ENCODE measurements at places on chromosomes 7 and 10.

DNA sequence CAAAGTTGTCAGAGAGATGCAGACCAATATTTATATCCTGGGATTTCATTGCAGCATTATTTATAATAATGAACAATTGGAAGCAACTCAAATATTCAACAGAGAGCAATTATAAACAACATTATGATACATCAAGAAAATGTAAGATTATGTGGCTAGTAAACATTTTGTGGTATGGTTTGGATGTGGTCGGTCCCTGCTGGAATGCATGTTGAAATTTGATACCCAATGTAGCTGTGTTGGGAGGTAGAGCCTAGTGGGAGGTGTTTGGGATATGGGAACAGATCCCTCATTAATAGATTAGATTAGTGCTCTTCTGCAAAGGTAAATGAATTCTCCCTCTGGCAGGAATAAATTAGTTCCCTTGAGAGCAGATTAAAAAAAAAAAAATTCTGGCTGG lies 350.9 kb downstream of the ANKRD30A start:
- no peak for DNase-seq

- no peak for DNase-seq
Observed at GRCh38 chr10:46556515-46557318, at the start of gene GPRIN2. Gene GPRIN2, minus strand, starts transcription at chr10:46556658. Its CDS starts 5,922 bp downstream, at chr10:46550736.

DNA sequence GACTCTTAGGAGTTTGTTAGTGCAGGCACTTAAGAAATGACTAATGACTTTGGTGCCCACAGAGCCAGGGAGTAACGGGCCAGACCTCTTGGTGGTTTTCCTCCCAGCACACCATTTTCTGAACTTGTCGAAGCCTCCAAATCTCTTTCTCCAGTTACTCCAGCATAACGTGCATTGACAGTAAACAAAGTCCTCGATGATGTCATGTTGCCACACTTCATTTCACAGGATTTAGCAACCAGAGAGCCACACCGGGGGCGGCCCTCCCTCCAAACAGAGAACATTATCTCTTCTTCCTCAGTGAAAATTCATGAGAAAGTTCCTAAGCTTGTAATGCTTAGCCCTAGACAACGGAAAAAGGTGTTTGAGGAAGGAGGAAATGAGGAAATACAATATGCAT lies 4.0 kb upstream of the SVOPL start:
- no peak for DNase-seq

- no peak for DNase-seq
Observed at GRCh38 chr10:33706746-33707145, 372.3 kb upstream of the NRP1 start.

DNA sequence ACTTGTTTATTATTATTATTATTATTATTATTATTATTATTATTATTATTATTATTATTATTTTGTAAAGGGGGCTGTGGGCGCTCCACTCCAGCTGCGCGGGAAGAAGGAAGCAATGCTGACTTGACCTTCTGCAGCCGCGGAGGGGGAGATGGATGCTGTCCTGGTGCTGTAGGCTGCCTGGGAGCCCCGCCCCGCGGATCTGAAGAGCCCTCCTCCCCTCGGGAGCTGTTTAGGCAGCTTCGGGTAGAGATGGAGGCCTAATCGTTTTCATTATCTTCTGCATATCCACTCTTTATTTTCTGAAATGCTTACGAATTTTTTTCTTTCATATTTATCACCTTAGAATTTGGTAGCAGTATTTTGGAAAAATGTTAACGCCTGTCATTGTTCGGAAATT lies 101.2 kb upstream of the KLF6 start:
- no peak for DNase-seq

- no peak for DNase-seq
Observed at GRCh38 chr10:94107191-94107590, 113.5 kb downstream of the PLCE1 start.

DNA sequence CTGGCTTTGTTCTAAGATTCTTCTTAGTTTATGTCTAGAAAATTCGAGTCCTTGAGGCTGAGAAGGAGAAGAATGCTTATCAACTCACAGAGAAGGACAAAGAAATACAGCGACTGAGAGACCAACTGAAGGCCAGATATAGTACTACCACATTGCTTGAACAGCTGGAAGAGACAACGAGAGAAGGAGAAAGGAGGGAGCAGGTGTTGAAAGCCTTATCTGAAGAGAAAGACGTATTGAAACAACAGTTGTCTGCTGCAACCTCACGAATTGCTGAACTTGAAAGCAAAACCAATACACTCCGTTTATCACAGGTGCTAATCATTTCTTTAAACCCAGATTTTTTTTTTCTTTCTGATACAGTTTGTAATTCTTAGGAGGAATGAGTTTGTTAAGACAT lies 6.7 kb downstream of the CEP55 start:
- DNase-seq, result no peak

GRCh38 chr10:132628966-132629900 lies 91.6 kb downstream of the INPP5A start:
- DNase-seq, result no peak

DNA sequence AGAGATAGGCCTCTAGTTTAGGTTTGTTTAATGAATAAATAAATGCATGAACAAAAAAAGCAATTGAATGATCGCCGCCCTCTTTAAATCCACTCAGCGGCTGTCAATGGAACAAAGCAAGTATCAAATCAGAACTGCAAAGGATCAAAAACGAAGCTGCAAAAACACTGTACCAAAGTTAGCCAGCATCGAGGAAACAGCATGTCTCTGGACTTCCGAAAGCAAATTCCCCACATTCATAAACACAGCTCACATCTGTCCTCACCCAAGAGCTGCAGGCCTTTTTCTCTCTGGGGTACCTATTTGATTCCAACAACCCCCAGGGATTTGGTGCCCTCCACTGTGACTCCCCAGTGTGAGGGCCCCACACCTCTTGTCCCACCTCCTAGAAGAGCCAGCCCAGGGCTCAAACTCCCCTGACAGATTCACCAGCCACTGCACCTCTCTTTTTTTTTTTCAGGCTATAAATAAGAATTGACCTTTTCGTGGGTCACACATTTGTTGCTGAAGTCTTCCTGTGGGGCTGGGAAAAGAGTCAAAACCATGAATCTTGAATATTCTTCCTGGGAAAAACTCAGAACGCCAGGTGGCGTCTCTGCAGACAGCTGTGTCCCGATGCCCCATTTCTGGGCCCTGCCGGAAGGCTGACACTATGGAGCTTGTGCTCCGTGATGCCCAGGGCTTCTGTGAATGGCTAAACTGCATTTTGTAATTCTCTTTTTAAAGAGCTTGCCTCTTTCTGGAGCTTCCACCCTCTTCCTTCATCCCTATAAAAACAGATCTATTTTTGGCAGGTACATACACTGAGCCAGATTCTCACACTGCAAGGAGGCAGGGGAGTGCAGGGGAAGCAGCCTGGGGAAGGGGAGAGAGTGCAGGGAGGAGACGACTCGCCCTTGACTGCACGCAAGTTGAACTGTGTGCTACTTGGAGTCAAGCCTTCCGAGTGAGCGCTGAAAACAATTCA lies 51.7 kb downstream of the HSPA12A start:
- DNase-seq, result no peak

DNA sequence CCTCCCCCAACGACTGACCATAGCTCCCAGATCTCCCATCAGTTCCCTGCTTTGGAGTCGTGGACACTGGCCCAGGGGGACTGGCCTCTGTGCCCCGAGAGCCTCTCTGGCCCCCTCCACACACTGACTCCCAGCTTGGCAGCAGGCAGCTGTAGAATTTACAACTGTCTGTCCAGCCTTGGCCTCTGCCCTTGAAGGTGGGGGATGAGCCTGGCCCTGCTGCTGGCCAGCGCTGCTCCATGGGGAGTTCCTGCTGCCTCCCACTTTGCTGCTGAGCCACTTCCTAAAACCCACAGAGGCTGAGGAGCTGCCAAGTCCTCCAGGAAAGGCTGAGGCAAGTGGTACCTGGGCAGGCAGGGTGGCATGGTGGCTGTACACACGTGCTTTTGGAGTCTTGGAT lies 147.1 kb downstream of the WDR11 start:
- DNase-seq, result no peak

DNA sequence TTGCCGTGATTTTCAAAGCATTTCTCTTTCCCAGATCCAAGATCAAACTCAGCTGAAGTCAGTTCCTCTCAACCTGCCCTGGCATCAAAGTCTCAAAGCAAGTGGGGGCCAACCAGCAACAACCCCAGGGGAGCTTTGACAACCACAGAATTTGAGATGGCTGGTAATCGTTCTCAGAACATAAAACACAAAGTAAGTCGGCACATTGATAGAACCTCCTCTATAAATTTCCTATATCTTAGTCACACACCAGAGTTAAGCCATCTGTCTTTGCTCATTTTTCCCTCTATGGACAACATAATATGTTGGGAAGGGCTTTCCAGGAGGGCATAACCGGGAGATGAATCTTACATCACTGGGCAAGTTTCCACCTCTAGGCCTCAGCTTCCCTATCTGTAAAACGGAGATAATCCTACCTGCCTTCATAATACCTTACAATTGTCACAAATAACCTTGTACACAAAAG lies 1.2 kb upstream of the DNAJC9 start:
- DNase-seq, result no peak

GRCh38 chr7:130352194-130353074 lies 7.8 kb downstream of the CPA5 start:
- peak; percentile 99 for DNase-seq

GRCh38 chr10:61795551-61795950 lies 105.9 kb upstream of the ARID5B start:
- DNase-seq, result no peak

DNA sequence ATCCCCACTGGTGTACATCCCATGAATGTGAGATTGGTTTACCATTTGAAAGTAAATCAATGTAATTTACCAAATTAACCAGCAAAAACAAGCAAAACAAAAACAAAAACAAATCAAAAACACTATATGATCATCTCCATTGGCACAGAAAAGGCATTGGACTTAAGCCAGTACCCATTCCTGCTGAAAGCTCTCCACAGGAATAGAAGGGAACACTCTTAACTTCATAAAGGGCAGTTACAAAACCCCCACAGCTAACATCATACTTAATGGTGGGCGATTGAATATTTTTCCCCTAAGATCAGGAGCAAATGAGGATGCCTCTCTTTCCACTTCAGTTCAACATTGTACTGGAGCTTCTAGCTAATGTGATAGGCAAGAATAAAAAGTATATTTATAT lies 34.1 kb downstream of the PRKG1 start:
- DNase-seq, result no peak

DNA sequence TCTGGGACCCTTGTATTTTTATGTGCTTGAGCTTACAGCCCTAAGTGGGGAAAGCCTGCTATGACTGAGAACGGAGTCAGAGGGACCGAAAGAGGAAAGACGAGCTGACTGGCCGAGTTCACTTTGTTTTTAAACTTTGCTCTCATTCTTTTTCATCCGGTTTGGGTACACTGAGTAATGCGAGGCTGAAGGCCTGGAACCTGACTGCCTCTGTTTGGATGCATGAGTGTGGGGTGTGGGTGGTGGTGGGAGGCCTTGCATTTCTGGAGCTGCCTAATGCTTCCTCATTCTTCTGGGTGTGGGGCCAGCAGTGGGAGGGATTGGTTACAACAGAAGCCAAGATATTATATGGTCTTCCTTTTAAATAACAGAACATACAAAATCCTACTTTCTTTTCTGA lies 155.5 kb downstream of the BUB3 start:
- no peak for DNase-seq

DNA sequence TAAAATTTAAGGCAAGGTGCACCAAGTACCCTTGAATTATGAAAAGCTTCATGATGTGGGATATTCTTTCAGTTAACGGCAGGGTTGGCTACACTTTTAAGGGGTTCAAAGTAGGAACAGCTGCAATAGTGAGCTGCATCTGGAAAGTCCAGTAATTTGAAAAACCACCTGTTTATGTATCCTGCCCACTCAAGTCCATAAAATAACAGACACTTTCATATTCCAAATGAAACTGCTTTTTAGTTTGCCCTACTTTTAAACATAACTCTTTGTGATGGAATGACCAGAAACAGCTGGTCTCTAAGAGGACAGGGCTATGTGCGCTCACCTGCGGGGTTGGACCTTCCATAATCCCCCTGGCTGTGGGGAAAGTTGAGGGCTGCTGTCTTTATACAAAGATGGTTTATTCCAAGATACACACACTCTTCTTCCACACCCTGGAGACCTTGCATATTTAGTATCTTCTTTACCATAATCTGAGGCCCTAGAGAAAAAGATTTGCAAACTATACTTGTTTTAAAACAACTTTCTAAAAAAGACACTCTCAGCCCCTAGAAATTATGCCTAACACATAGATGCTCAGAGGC lies 7.4 kb downstream of the CAV1 start:
- DNase-seq, result no peak

DNA sequence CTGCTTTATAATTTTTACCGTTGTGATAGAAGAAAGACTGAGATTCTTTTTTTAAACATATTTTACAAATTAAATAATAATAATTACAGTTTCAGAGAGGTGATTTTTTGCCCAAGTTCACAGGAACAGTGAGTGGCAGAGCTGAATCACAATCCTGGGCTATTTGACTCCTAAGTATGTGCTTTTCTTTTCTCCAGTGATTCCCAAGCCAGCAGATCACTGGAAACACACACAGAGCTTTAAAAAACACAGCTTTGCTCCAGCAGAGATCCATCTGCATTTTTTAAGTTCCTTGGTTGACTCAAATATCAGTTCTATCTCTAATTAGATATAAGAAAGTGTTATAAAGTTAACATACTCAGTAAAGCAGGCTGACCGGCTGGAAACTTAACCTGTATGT lies 69.0 kb downstream of the AHR start:
- no peak for DNase-seq

Data from NCI-H2227 treated with DMSO at 0.1 percent for 48 hours (cell line).